Fibroblast of skin of left biceps (primary cell): ENCODE measurements at places on chromosomes 16 and 17.

DNA sequence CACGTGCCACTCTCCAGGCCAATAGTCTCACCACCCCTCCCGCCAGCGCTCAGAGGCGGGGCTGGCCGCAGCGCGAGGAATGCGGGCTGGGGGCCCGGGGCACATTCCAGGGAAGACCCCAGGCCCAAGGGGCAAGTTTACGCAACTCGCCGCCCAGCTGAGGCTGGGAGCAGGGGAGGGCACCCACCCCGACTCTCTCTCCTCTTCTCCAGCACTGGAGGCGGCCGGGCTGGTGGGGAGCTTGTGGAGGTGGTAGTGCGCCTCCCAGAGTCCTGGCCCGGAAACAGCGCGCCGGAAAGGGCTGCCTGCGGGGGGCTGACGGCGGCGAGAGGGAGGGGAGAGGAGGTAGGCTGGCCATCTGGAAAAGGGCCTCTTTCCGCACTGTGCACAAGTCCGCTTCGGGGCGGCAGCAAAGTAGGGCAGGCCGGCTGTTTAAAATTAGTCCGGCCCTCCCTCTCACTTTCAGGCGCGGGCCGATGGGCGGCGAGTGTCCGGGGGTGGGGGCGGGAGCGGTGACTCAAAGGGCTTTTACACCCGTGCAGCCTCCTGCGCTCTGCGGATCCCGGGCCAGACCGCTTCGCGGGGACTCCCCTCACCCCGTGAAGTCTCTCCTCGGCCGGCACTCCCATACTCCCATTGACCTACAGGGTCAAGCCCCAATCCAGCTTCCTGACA, 1.1 kb downstream of the FHOD1 start:
- no peak for DNase-seq

GRCh38 chr17:75160211-75160610, 5.9 kb upstream of the JPT1 start:
- no peak for DNase-seq

- no peak for DNase-seq
Measured at GRCh38 chr16:77868052-77868451, 79.7 kb downstream of the VAT1L start.

DNA sequence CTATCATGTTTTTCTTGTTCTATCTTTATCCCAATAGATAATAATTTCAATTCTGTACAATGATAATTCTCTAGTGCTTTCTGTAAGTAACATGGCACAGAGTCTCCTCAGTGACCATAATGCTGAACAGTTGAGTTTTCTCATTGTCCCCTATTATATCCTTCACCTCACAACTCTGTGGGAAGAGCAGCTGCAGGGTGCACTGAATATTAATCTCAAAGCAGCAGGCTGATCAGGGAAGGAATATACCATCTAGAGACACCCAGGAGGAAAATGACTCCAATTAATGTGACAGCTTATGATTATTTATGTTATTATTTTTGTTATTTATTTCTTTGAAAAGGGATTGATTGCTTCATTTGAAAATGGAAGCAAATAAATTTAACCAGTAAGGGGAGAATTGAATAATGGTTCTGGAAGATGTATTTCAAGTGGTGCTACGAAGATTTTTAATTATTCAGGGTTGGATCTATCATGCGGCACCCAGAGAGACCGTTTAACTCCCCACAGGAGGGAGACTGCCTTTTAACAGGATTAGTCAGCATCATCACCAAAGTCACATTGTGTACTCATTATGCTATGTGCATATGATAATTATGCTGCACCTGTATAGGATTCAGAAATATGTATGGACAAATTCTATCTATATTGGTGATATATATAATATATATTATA, 1015.7 kb upstream of the GOT2 start:
- no peak for DNase-seq

DNA sequence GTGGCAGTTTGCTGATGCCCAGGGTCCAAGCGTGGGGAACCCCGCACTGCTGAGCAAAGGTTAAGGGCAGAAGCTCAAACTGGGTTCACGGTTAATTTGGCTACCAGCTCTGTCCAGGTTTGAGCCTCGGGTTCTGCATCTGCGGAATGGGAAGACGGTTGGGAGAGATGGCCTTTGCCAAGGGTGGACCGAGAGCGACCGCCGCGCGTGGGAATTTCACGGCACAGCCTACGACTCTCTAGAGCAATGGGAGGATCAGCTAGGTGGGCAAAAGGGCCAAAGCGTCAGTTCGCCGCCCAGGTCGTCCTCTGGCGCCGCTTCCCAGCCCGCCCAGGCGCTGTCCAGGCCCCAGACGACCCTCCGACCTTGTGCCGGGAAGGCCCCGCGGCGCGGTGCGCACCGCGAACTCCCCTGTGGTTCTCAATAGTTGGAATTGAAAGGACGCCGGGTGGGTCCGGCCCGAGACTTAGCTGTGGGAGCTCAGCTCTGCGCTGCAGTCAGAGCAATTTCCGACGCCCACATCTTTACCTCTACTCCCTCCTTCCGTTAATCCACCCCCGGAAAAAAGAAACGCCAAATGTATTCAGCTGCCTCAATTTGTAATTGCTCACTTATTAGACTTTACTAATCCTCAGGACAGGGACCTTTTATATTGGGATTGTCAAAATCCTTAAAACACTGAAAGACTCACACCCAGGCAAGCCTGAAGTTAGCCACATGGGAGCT, 2.5 kb upstream of the HS3ST3B1 start:
- no peak for DNase-seq

- no peak for DNase-seq
Measured at GRCh38 chr17:14748036-14748710, 447.3 kb downstream of the HS3ST3B1 start.

- no peak for DNase-seq
Measured at GRCh38 chr16:68920349-68920748, 77.0 kb downstream of the TANGO6 start.

GRCh38 chr16:25106567-25107465, 4.7 kb upstream of the LCMT1 start:
- no peak for DNase-seq

- peak; percentile 10 for DNase-seq
Measured at GRCh38 chr16:85275533-85276249, 163.4 kb upstream of the CIBAR2 start.

DNA sequence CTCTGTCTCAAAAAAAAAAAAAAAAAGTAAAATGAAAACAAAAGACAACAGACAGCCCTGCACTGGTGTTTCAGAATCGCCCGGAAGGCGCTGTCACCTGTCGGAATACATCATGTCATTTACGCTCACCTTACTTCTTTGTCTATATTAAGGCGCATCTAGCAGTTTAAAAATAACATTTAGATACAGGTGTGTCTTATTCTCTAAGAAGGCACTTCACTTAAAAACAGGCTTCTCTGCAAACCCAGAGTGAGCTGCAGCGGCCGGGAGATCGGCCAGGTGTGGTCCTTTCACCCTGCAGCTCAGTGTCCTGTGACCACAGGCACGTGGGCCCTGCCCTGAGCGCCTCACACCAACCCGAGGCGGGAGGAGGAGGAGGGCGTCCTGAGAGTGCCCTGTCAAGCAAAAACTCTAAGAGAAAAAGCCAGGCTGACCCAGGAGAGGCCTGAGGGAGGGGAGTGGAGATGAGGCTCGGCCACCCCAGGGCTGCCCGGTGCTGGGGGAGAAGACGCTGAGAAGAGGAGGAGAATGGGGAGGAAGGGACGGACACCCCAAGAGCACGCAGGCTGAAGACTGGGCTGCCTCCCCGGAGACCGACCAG, 3.3 kb upstream of the LMF1 start:
- DNase-seq = no peak

DNA sequence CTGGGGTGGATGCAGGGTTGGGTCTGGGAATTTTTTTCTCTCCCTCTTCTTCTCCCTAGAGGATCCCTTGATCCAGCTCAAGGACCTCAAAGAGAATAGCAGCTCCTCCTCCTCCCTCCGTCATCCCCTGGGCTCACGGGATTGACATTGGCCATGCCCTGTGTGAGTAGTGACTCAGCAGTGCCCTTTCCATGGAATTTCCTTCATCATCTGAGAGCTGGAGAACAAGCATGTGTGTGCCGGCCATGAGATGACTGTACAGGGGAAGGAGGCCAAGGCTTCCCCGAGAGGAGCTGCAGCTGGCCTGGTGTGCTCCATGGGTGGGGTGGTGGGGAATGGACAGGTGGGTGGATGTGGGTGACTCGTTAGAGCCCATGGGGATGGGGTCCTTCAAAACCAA, 8.9 kb upstream of the WSCD1 start:
- no peak for DNase-seq

- DNase-seq = no peak
Measured at GRCh38 chr17:63290784-63291183, 155.3 kb downstream of the CYB561 start.

GRCh38 chr17:63124958-63125357, 158.9 kb downstream of the TANC2 start:
- no peak for DNase-seq

DNA sequence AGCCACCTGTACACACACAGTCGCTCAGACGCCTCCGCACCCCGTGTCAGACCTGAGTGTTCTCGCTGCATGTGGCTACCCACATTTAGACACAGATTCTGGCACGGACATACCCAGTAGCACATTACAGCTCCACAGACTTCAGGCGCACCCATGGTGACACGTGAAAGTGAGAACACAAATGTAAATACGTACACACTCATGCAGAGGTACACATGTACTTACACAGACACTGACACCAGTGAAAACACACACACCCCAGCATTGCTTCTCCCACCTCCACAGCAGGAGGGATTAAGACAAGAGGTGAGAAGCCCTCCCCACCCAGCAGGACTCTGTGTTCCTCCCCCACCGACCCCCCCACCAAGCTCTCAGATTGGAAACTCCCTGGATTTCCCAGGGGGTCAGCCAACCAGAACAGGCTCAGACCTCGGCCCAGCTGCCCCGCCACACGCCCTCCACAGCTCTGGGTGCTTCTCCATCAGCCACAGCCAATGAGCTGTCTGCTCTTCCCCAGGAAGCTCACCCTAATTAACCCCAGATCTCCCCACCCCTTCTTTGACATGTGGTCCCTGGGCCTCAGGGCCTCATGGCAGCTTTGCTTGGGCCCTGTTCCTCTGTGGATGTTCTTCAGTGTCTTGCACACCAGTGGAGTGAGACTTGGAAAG, 5.3 kb upstream of the FOXN1 start:
- DNase-seq = no peak

GRCh38 chr16:86924537-86924936, 346.2 kb downstream of the FOXL1 start:
- peak; percentile 57 for DNase-seq

- peak; percentile 70 for DNase-seq
Measured at GRCh38 chr17:59423137-59423724, 91.8 kb downstream of the YPEL2 start.

DNA sequence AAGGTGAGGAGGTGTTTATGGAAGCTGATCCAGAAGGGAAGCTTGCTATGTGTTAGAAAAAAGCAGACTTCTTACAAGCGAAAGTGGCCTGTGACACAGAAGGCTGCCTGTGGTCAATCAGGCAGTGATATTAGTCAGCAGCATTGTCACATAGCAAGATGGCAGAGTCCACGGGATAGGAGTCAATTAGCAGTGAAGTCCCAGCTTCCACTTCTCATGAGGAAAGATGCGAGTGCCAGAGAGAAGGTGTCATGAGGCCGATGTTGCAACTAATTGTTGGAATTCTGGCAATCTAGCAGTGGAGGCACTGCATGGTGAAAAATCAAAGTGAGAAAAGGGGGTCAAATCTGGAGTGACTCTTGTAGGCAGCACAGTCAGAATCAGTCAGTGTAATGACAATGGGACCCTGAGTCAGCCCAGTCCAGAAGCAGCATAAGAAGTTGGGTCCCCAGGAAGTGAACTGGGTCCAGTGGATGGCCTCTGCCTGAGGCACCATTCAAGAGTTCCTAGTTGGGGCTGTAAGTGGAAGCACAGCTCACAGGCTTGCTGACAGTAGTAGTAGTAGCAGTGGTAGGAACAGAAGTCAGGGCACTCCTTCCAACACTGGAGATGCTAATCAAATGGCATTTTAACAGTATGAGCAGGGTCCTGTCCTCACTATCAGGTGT, 85.1 kb downstream of the TNFRSF13B start:
- no peak for DNase-seq

DNA sequence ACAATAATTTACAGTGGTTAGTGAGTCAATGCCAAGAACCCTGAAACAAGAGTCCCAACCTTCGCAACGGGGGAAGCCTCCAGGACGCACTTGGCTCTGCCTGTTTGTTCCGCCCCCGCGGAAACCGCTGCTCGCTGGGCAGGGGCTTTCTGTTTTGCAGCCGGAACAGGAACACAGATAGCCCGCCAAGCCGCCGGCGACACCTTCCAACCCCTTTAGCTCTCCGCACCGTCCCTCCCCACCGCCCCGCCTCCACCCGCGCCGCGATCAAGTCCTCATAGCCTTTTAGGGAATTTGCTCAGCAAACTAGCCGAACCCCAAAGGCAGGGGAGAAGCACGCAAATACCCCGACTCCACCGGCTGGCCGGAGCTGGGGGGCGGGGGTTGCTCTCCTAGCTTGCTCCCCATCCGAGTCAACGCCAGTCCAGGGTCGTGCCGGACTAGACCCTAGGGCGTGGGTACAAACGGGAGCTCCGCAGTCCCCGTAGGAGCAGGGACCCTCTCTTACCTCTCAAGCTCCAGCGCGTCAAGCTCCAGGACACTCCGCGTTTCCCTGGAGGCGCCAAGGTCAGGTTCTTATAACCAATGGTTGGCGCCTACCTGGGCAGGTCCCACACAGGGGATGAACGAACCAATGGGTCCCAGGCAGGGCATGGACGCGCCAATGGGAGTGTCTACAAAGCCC, at the start of gene SLFN13:
Gene SLFN13 (minus strand): TSS at position 553 of the 685 bp plus-strand sequence. CDS start 3,086 bp downstream, outside the sequence.
- no peak for DNase-seq

DNA sequence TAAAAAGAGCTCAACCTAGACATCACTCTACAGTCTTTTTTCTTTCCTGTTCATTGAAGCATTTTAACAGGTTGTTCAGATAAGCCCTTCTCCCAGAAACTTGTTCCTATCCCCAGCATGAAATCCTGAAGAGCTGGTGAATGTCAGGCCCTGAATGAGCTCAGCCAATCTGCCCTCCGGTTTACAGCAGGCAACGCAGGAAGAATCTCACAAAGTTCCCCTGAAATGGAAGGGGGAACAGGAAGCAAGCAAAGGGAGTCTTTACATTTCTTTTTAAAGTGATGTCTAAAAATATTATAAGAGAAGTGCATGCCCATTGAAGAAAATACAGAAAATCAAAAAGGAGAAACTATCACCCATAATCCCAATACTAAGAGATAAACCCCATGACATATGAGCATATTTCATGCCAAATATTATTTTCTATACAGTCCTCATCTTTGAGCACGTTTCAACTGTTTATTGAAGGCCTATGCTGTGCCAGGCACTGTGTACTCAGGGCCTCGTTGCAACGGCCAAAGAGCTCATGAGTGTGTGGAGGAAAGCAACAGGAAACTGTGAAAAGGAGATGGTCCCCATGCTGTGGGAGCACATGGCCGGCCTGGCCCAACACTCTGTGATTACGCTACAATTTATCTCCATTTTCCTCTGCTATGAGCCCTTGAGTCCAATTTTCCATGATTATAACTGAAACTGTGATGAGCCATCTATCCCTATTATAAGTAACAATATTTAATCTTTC, 5.7 kb downstream of the TK2 start:
- no peak for DNase-seq

- no peak for DNase-seq
Measured at GRCh38 chr17:46986366-46986765, 7.3 kb upstream of the RPRML start.

DNA sequence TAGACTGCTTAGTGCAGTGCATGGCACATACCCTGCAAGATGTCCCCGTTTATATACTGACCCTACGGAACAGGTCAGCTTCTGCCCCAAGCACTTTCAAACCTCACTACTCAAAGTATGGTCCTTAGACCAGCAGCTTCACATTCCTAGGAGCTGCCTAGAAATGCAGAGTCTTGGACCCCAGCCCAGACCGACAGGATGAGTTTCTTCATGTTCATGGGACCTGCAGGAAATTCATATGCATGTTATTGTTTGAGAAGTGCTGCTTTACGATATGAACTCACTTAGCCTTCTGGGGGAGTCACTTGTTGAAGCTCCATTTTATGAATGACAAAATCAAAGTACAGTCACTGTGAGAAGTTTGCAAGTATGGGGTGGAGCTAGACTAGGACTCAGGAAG, 82.6 kb downstream of the DYNLRB2 start:
- DNase-seq = no peak
